Vagina (tissue), 2 donors: ENCODE measurements at places on chromosomes 2 and 18. TPM values are rescaled to one million over a fixed set of nuclear protein-coding genes. Genes with fewer than 3 reads are reported as not detected.
A peak's percentile ranks its signal among the peaks of the same experiment; 100 is the strongest.

DNA sequence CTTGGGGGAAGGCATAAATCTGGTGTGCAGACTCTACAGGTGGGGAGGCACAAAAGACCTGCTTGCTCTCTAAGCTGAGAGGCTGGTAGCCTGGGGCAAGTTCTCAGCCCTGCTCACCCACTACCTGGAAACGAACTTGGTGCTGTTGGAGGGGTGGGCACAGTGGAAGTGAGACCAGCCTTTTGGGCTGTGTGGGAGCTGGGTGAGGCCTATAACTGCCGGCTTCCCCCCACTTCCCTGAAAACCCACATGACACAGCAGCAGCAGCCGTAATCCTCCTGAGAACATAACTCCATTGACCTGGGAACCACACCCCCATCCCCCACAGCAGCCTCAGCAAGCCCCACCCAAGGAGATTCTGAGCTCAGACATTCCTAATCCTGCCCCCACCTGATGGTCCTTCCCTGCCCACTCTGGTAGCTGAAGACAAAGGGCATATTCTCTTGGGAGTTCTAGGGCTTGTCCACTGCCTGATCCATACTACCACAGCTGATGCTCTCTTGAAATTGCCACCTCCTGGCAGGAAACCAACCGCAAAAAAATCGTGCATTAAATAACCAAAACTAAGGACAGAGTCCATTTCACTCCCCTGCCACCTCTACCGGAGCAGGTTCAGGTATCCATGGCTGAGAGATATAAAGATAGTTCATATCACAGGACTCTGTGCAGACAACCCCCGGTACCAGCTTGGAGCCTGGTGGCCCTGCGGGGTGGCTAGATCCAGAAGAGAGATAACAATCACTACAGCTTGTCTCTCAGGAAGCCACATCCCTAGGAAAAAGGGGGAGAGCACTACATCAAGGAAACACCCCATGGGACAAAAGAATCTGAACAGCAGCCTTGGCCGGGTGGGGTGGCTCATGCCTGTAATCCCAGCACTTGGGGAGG, 178.1 kb downstream of the NDUFA10 start:
- DNase-seq, result peak; percentile 58

- DNase-seq, result no peak
These were observed 862.3 kb upstream of the POU3F3 start for GRCh38 chr2:103991591-103991990.

GRCh38 chr2:13560322-13560721, 843.6 kb downstream of the TRIB2 start:
- DNase-seq, result no peak

DNA sequence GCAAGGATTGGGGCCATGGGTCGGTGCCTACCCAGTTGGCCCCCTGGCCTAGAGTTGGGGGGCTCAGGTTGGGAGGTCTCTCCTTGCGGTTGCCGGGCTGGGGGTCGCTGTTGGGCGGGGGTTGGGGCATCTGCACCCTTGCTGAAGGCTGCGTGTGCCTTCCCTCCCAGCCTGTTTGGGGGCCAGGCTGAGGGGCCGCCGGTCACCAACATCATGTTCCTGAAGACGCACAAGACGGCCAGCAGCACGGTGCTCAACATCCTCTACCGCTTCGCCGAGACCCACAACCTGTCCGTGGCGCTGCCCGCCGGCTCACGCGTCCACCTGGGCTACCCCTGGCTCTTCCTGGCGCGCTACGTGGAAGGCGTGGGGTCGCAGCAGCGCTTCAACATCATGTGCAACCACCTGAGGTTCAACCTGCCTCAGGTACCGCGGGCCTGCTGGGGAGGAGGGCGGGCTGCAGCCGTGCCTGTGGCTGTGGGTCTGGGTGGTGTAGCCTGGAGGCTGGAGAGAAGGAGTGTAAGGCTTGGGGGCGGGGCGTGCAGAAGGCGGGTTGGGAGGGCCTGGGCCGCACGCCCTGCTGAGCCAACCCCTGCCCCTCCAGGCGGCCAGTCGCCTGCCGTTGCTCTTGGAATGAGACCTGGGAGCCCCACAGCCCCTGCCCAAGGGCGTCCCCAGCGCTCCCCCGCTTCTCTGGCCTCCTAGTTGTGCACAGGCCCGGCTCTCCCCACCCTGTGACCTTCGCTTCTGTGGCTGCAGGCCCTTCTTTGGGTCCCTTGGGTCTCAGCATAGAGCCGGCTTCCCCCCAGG, 7.2 kb upstream of the NEU4 start:
- peak; percentile 94 for DNase-seq

DNA sequence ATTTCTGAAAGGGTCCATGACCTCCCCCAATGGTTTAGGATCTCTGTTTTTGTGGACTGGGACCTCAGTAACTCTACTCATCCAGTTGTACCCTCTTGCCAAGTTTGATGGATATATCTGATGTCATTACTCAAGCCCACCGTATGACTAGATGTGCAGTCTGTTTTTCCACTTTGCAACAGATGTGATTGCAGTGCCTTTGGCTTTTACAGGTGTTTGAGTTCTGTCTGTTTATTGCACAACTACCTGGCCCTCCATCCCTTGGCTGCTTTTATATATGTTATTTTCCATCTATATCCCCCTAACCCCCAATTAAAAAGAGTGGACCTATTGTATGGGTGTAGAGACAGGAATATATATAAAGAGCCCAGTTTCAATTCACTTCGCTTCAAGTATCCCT, 10.8 kb downstream of the NCOA1 start:
- no peak for DNase-seq

DNA sequence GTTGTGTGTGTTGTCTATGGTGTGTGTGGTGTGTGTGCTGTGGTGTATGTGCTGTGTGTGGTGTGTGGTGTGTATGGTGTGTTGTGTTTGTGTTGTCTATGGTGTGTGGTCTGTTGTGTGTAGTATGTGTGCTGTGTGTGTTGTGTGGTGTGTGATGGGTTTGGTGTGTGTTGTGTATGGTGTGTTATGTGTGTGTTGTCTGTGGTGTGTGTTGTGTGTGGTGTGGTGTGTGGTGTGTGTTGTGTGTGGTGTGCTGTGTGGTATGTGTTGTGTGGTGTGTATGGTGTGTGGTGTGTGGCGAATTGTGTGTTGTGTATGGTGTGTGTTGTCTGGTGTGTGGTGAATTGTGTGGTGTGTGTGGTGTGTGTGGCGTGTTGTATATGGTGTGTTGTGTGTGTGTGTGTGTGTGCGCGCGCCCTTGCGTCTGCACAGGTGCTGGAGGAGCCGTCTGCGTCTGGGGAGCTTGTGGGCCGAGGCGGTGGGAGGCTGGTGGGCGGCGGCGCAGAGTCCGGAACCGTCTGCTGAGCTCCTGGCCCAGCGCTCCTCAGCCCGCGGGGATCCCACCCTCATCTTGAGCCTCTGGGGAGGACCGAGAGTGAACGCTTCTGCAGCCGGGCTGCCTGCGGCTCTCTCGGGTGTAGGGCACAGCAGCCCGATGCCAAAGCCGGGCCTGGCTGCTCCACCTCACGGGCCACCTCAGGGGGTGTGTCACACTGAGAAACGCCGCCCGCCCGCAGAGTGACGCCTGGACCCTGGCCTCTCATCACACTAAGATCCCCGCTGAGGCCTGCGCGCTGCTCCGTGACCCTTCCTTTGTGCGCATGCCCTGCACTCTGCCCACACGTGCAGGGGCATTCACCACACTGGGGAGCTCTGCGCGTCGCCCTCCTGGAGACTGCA, 8.8 kb upstream of the ADI1 start:
- DNase-seq, result no peak

KHK gene
- 9.3 TPM for total RNA-seq

ANKRD62 gene
- 1.2 TPM for total RNA-seq

MARS2 gene
- 8.3 TPM for total RNA-seq

SLC4A5 gene
- total RNA-seq, result 4.4 TPM

RTTN gene
- 16.7 TPM for total RNA-seq
